ENCODE measurements at places on chromosomes 7 and 10.
A peak's percentile ranks its signal among the peaks of the same experiment; 100 is the strongest.

GRCh38 chr10:11642566-11642965, 31.1 kb upstream of the USP6NL start:
- no peak for DNase-seq

DNA sequence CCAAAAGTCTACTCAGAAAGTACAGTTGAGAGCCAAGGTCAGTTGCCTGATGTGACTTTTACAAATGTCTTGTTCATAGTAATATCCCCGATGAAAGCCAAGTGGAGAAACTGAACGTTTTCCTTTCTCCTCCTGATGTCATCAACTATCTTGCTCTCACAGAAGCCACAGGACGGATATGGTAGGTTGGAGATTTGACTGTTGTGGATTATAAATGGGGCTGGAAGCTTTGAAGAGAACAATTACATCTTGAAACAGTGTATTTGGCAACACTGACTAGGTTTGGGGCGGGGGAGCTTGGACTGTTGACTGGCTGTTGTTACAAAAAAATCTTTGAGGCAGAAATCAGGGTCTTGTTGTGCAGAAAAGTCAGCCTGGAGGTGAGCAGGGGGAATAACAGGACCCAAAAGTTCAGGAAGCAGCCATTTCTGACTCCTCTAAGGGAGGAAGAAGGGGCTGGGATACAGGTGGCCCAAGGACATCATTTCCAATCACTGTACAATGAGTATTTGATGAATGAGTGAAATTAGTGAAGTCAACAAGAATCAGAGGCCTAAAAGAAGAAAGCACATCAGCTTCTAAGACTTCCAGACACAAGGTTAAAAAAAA, 24.3 kb downstream of the PLEKHS1 start:
- DNase-seq: no peak

- DNase-seq: no peak
These were observed 213.7 kb downstream of the GFRA1 start for GRCh38 chr10:116059320-116059719.

DNA sequence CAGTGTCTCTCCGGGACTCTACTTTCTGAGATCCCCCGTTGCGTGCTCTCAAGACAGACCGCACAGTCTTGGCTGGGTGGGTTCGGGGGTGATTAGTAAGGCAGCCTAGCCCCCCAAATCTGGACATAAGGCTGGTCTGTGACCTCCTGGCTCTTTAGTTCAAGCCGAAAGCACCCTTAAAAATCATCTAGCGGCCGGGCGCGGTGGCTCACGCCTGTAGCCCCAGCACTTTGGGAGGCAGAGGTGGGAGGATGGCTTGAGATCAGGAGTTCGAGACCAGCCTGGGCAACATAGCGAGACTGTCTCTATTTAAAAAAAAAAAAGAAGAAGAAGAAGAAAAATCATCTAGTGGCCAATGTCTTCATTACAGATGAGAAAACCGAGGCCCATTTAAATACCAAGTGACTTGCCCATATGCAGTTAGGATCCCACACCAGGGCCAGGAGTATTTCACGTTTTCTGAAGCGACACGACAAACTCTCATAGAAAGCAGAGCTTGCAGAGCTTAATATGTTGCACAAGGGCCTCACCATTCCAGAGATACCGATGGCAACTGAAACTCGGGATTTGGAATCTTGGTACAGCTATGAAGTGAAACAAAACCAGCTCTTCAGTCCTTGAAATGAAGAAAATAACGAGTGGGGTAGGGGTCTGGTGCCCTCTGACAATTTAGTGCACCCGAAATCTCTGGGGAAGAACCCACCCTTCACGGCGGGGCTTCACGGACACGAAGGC, 703 bp upstream of the HILPDA start:
- DNase-seq: peak; percentile 40

- DNase-seq: no peak
These were observed 106.7 kb downstream of the GPR26 start for GRCh38 chr10:123772645-123773508.

DNA sequence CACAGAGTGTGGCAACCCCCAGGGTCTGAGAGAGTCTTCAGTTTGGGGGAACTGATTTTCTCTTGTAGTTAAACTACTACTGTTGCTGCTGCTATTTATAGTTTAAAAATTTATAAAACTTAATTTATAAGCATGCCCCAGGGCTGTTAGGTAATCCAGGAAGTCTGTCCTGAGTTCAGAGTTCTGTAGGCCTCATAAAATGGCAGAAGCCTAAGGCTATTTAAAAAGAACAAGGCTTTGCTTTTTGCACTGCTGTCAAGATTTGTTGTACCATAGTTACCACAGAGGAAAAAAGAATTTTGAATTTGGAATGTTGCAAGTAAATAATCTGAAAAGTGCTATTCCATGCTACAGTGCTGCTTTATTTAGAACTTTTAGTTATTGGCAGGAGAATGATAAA, 66.1 kb downstream of the AGK start:
- DNase-seq: no peak

- DNase-seq: no peak
These were observed 24.6 kb downstream of the MDH2 start for GRCh38 chr7:76072243-76073148.

DNA sequence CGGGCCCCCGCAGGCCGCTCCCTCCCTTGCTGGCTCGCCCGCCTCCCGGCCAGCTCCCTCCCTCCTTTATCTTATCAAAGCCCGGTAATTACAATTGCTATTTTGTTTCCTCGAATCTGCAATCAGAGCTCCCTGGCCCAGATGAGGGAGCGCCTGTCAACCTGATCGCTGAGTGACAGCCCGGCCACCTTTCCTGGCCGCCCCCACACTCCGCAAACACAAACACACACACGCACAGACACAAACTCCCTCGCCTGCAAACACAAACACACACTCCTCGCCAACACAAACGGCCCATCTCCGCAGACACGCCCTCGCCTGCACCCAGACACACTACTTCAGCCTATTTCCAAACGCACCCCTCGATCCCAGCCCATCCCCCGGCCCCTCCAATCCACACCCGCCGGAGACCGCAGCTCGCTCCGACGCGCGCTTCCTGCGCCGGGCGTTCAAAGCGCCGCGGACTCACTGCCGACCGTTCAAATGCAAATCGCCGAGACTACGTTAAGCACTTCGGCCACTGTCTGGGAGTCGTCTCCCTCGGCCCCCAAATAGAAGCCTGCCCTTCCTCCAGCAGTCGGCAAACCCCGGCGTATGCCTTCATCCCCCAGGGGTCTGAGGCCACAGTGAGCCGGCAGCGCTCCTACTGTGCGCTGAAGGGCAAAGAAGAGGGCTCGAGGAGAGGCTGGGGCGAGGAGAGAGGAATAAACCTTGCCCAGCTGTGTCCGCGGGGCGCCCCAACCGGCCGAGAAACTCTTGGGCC, 3.0 kb upstream of the FGF8 start:
- peak; percentile 62 for DNase-seq

- no peak for DNase-seq
These were observed 76.2 kb upstream of the PPP2R2D start for GRCh38 chr10:131824371-131825149.

DNA sequence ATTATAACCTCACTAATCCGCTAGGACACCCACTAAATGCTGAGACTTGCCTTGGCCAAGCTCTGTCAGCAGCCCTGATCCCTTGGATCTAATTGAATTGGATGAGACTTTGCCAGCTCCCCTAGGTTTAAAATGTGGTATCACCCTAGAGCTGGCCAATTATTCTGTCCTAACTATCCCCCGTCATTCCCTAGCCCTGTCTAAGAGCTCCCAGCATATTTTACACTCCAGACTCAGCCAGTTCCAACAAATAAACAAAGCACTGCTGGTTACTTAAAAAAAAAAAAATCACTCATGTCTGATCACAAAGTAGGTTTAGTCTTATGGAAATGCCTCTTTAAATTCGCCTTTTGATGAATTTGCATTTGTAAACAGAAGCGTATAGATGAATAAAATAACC, 147.9 kb upstream of the EGR2 start:
- DNase-seq: no peak
